Natural killer cell (primary cell): ENCODE measurements at places on chromosomes 13 and 19. TPM values are rescaled to one million over a fixed set of nuclear protein-coding genes. Genes with fewer than 3 reads are reported as not detected.

The ZNF626 gene
- 13.0 TPM for total RNA-seq

The FAM216B gene
- not detected for total RNA-seq

The PRMT1 gene
- total RNA-seq: 92.5 TPM

The ARRDC5 gene
- total RNA-seq: 5.9 TPM

The PLPP2 gene
- total RNA-seq: 0.85 TPM

The CERS1 gene
- not detected for total RNA-seq

The STX10 gene
- total RNA-seq: 42.0 TPM

GRCh38 chr13:83794583-83794982, 87.7 kb downstream of the SLITRK1 start:
- H3K36me3 ChIP-seq: no peaks in the 10 kb centered on the region
- no peaks in the 10 kb centered on the region for H3K27me3 ChIP-seq

DNA sequence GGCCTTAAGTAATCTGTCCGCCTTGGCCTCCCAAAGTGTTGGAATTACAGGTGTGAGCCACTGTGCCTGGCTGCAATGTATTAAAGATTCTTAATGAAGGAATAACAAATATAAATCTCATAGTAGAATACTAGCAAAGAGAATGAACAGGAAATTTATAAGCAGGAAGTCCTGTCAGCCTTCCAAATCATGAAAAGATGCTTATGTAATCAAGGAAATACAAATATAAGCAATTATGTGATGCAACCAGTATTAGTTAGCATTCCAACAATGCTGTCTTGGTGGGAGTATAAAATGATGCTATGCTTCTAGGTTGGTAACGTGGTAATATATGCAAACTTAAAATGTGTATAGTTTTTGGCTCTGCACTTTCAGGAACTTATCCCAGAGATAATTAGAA, 133.8 kb downstream of the PDS5B start:
- no peak for DNase-seq
- H3K4me1 ChIP-seq: no peaks in the 10 kb centered on the region
- H3K27me3 ChIP-seq: no peaks in the 10 kb centered on the region
- H3K27ac ChIP-seq: no peak overlapping the region
- H3K36me3 ChIP-seq: peaks cover 3% of the 10 kb centered on the region
